ENCODE measurements at places on chromosomes 6 and 20. TPM values are rescaled to one million over a fixed set of nuclear protein-coding genes. Genes with fewer than 3 reads are reported as not detected.

Gene SEL1L2
- total RNA-seq, result 6.0 TPM

Gene RBPJL
- total RNA-seq, result not detected

Gene FOXF2
- 0.71 TPM for total RNA-seq

DNA sequence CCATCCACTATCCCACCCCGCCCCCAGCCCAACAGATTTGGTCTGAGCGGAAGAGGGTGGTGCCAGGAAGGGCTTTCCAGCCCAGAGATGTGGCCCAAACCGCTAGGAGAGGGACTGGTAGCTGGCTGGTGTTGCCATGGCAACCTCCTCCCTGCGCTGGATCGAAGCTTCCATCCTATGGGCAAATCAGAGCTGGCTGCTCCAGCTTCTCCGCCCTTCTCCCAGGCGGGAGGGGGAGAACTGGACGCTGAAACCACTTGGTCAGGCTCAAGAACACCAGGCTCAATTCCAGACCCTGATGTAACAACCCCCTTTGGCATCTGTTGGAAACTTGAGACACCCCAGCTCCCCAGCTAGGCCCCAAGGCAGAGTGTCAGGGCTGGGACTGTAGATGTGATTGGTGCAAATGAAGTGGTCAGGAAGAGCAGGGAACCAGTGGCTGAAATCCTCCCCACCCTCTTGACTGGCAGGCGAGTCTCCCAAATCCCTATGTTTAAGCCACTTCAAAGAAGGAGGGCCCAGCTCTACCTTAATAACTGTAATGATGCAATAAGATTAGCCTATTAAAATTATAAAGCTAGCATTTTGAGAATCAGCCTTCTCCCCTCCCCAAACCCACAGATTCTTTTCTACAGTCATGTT, 4.2 kb downstream of the RIMS4 start:
- peak; percentile 89 for DNase-seq

GRCh38 chr20:32523613-32524213, 61.4 kb downstream of the NOL4L start:
- peak; percentile 76 for DNase-seq

- DNase-seq, result no peak
These were observed 8.1 kb upstream of the ATXN1 start for GRCh38 chr6:16769131-16769985.

DNA sequence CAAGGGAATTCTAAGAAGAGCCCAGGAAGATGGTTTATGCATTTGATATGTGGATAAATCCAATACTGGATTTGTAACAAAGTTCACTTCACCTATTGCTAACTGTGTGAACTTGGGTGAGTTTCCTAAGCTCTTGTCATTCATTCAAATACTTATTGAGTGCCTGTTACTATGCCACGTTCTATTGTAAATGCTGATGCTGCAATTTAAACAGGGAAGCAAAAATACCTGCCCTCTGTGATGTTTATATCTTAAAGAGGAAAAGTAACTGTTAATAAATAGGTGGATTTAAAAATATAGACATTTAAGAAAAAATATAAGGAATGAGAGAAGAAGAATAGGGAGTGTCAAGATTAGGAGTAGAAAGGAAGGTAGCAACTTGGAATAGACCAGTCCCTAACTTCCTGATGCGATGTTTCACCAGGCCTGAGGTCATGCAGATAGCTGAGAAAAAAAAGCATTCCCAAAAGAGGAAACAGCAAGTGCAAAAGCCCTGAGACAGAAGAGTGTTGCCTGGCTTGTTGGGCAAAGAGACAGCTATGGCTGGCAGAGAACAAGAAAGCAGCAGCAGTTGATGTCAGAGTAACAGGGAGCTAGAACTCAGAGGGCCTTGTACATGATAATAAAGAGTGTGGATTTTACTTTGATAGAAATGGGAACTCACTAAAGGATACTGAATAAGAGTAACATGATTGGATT, 54.3 kb upstream of the TCF21 start:
- DNase-seq, result no peak

- DNase-seq, result no peak
These were observed 303.9 kb downstream of the CDKAL1 start for GRCh38 chr6:20838113-20838512.

- DNase-seq, result no peak
These were observed 51.8 kb downstream of the UTRN start for GRCh38 chr6:144336900-144337299.

- DNase-seq, result no peak
These were observed 151.5 kb upstream of the MLIP start for GRCh38 chr6:53959717-53960116.

DNA sequence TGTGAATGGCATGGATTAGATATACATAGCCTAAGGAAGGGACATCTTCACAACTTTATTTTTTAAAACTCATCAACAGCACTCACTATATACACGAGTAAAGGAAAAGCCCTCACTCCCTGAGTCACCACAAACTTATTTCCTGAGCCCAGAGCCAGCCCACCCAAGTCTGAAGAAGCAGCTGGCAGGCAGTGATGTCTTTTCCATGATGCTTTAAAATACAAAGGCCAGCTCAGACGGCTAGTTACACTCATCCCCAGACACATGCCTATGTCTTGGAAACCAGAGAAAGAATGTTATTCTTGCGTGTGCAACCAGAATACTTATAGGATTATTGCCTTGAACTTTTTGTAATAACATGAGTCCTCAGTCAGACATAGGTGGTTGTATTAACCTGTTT, 114.4 kb downstream of the ADGRG6 start:
- DNase-seq, result peak; percentile 57
